8988T (cell line): ENCODE measurements at places on chromosomes 2 and 18.

- no peak for DNase-seq
These were observed 906.6 kb downstream of the DSC3 start for GRCh38 chr18:30135938-30136337.

GRCh38 chr18:8711736-8712135, 6.4 kb downstream of the MTCL1 start:
- DNase-seq: no peak

DNA sequence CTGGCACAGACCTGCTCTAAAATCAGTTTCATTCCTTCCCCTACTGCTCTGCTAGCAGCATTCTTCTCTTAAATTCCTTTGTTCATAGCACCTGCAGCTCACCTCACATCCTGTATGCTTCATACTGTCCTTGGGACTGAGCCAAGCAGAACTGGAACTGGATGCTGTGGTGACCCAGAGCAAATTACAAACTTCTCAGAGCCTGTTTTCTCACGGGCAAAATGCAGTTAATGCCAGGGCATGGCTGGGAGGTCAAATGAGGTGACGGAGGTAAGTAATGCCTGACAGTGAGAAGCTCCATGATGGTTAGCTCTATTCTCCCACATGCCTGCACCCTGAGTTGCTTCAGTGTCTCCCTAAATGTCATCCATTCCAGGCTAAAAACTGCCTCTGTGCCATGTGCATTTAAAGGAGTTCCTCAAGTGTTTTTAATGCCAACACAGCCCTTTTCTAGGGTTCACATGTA, 29.7 kb downstream of the C2orf42 start:
- no peak for DNase-seq

DNA sequence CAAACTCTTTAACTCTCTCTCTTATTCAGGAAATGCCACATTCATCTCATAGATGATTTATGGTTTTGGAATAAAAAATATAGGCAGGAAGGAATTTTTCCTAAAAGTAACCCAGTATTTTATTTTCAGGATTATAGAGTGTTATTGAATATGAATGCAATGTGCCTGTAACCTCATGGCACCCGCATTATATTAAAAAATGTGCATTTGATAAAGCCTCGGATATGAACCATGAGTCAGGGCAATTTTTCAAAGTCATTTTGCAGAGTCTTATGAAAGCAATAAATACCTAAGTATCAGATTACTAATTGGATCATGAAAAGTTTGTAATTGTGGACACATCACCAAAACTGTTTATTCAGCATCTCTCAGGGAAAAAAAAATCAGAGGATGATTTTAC, 573.8 kb downstream of the TSN start:
- DNase-seq: no peak

DNA sequence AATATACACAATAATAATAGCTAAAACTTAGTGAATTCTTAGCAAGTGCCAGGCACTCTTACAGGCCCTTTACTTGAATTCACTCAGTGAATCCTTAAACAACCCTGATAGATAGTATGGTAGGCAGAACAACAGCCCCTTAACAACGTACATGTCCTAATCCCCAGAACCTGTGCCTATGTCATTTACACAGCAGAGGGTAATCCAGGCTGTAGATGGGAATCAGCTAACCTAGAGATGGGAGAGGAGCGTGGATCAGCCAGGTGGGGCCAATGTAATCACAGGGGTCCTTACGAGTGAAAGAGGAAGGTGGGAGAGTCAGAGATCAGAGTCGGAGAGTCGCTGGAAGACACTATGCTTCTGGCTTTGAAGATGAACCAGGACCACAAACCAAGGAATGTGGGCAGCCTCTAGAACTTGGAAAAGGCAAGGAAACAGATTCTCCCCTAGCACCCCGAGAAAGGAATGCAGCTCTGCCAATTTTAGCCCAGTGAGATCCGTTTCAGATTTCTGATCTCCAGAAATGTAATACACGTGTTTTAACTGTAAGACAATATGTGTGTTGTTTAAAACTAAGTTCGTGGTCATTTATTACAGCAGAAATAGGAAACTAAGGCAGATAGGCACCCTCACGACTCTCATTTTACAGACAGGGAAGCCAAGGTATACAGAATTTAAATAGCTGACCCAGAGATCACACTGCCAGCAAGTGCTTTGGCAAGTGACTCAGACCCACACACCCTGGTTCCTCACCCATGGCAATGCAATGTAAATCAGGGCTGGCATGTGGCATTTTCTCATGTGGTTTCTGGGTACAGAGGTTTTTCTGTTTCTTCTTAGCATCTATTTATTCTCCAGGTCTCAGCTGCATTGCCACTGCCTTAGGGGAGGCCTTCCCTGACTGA, 68.9 kb downstream of the DOCK10 start:
- no peak for DNase-seq

DNA sequence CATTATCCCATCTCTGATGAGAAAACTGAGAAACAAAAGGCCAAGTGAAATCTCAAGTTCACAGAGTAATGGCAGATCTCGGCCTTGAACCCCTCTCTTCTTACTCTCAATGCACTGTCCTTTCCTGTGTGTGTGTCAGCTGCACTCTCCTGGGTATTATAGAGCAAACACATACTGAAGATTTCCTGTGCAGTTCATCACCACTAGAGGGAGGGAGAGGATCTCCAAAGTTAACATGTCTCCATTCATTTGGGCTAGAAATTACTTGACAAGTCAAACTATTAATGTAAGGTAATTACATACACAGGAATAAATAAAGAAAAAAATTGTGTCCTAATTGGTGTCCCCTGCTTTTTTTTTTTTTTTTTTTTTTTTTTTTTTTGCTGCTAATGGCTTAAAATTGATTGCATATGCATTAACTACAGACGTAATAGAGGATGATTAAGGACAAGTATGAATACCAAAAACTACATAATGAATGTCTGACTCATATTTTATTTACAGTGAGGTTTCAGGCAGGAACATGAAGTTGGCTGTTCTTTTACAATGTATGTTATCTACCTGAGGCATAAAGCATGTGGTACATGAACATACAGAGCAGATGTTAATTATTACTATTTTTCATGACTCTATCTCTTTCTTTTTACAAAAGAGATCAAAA, 269.2 kb downstream of the NYAP2 start:
- DNase-seq: no peak

DNA sequence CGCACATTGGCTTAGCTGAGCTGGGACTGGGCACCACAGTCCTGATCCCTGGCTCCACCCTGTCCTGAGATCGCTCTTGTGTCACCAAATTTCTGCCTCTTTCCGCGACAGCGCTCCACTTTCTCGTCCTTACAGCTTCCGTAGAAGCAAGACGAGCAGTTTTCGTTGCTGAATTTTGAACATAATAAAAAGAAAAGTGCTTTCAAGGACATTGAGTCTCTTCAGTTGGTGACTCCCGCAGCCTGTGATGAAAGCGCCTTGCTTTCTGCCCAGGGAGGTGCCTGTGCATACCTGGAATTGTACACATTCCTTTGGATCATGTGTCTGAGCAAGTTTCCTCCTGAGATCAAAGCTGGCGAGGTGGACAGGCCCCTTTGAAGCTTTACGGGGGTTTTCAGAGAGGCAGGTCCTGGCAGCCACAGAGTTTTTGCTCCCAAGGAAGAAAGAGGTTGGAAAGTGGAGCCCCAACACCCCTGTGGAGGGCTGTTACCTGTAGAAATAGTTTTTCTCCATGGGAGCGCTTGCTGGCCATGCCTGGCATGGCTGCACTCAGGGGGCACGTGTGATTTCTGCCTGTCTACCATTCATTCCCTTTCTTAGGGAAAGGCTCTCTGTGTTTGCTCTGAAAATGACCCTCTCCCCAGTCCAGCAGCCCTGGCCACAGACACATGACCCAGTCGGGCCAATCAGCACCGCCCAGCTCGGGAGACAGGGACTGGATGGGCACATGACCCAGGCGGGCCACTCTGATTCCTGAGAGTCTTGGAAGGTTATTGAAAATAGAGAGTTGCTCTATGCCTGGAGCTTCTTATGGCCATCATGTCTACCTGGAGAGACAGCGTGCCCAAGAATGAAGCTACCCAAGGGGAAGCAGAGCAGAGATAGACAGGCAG, 115.6 kb upstream of the OTOS start:
- no peak for DNase-seq

- no peak for DNase-seq
These were observed 16.9 kb upstream of the RAB31 start for GRCh38 chr18:9691235-9691634.

GRCh38 chr18:79460481-79461300, 65.0 kb downstream of the NFATC1 start:
- DNase-seq: no peak

DNA sequence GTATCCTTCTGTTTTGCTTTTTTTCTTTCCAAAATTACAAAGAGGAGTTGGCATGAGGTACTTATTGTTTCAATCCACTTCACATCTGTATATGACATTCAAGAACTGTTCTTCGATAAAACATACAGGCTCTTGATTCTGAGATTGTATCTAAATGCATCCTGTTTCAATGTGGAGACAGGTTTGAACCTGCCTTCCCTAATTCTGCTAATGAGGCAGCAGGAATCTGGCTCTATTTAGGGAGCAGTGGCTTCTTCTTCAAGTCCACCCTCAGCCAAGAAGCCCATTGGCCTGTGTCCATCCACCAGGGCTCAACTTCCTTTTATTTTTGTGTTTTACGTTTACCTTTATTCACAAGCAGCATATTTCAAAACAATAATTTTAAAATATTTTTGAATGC, 84.8 kb upstream of the PIK3C3 start:
- no peak for DNase-seq

- no peak for DNase-seq
These were observed 40.4 kb downstream of the LDLRAD4 start for GRCh38 chr18:13258921-13259320.

DNA sequence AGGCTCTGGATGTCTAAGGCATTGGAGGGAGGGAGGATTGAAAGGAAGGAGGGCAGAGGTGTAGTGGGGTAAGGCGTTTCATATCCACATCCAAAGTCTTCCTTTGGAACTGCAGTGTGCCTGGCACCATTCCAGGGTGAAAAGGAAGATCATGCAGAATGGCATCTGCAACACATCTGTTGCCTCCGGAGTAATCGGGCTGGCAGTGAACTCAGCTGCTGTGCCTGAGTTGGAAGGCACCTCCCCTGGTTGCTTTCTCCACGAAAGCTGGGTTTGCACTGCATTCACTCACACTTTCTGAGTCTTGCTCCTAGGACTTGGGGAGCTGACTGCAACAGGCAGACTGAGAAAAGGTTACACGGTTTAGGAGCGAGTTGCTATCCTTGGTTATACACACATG, 30.3 kb upstream of the SEC11C start:
- DNase-seq: no peak

DNA sequence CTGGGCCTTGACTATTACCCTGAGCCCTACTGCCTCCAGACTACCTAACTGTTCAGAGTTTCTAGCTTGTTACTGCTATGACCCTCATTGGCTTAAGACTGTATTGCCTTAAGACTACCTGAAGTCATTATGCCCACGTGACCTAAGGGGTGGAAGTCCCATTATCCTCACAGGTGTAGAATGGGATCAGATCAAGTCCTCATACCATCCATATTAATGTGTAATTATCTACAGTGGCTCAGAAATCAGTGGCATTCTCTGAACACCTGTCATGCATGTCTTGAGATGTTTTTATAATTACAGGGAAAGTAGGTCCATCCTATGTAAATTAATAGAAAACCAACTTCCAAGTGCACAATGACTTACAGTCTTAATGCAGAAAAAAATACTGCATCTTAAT, 124.0 kb upstream of the CDC42EP3 start:
- DNase-seq: no peak

GRCh38 chr2:3784731-3785130, 81.4 kb downstream of the DCDC2C start:
- no peak for DNase-seq

DNA sequence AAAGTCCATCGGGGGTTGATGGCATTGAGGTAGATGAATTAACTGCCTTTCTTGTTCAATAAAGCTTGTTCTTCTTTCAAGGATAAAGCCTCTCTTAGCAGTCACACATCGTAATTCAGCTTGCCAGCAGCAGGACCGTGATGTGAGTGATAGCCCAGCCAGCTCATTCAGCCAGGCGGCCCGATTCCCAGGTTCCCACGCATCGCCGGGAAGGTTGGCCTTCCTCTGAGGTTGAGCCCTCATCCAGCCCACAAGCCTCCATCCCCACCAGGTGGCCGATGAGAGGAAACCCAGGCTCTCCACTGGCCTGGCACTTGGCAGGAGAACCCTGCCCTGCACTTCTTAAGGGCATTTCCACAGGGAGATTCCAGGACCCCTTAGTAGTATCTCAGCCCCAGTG, 4.7 kb downstream of the AGAP1 start:
- DNase-seq: peak; percentile 75

DNA sequence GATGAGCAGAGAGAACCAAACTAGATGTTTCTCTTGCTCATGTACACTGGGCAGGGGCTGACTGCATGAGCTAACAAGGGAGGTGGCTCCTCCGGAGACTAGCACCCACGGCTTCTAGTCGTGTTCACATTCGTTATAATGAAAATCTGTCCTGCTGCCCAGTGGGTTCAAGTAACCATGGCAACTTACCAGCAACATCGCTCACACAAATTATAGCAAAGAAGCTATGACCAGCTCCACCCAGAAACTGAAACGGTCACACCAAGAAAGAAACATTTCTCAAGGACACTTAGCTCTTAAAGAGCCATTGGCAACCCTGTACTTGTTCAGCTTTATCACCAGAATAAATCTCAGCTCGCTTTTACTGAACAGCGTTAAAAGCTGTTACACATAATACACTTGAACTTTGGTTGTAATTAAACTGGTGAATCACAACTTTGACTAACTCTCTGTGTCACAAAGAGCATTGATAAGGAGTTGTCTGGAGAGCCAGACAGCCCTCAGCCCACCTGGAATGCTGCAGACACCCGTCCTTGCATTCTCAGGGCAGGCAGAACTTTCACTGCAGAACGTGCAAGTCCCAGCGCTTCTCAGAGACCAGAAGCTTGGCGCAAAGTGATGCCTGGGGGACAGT, 141.2 kb downstream of the PID1 start:
- DNase-seq: no peak

GRCh38 chr18:2590303-2590702, 18.9 kb downstream of the NDC80 start:
- no peak for DNase-seq

- DNase-seq: no peak
These were observed 186.7 kb downstream of the INSIG2 start for GRCh38 chr2:118274841-118275510.

- no peak for DNase-seq
These were observed 158.1 kb downstream of the DOCK10 start for GRCh38 chr2:224884188-224884587.

DNA sequence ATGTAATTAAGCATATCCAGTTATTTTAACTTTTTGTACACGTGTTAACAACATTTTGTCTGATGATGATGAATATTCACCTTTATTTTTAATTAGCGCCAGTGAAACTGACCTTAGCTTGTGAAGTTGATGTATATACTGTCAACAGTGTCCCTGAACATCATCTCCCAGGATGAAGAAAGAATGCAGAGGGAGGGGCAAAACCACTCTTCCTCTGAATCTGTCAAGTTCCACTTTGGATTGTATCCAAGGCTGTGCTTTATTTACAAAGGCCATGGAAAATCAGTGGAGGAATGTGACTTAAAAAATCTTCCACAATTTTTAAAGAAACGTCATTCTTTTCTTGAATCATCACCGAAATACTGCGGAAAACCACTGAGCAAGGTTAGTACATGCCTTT, 4.5 kb upstream of the RMDN2 start:
- no peak for DNase-seq

- no peak for DNase-seq
These were observed 101.1 kb upstream of the FZD5 start for GRCh38 chr2:207870814-207871213.
